Esophagus squamous epithelium (tissue), 5 donors: ENCODE measurements at places on chromosomes 16 and 17.

GRCh38 chr17:17740615-17741348 lies 59.5 kb downstream of the RAI1 start:
- H3K27ac ChIP-seq = peak overlapping the region; percentile 85
- no peaks in the 10 kb centered on the region for H3K36me3 ChIP-seq
- peak overlapping the region; percentile 43 for H3K4me3 ChIP-seq
- H3K27me3 ChIP-seq = no peaks in the 10 kb centered on the region

DNA sequence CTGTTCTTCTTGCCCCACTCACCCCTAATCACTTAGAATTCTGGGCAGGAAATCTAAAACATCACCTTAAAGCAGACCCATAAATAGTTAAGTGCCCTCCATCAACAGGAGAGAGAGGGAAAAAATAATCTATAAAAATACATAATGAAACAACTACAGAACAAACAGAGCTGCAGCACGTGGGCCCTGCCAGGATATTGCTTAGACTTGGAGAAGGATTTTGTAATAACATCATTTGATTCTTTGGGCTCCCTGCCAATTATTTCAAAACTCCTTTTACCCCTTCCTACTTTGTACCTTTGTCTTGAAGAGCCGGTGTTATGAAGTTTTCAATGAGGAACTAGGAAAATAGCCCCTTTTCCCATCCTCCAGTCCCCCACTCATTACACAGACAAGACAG lies 130.6 kb upstream of the TOX3 start:
- H3K27ac ChIP-seq = no peak overlapping the region
- H3K27me3 ChIP-seq = no peaks in the 10 kb centered on the region
- no peaks in the 10 kb centered on the region for H3K36me3 ChIP-seq
- no peak for DNase-seq

- no peak overlapping the region for H3K27ac ChIP-seq
- no peak overlapping the region for H3K4me3 ChIP-seq
- H3K27me3 ChIP-seq = no peaks in the 10 kb centered on the region
- H3K4me1 ChIP-seq = no peaks in the 10 kb centered on the region
- no peaks in the 10 kb centered on the region for H3K36me3 ChIP-seq
Measured at GRCh38 chr16:86448306-86448890, 61.9 kb upstream of the FOXF1 start.

DNA sequence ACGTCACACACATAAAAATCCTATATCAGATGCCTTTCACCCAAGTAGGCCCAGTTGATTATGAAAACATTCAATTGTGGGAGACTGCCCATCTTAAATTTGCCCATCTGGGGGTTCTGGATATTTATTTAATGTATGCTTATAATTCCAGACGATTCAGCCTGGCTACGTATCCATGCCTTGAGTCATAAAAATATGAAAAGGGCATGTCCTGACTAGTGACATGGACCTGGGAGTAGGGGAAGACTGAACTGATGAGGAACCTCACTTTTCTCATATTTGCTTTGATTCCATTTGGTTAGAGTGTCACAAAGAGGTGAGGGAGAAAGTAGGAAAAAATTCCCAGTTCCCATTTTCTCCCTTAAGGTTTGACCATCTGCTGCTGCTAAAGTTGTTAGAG lies 122.5 kb upstream of the GNAO1 start:
- DNase-seq = no peak
- no peak overlapping the region for H3K27ac ChIP-seq
- H3K36me3 ChIP-seq = no peaks in the 10 kb centered on the region
- no peaks in the 10 kb centered on the region for H3K4me1 ChIP-seq
- no peaks in the 10 kb centered on the region for H3K27me3 ChIP-seq

DNA sequence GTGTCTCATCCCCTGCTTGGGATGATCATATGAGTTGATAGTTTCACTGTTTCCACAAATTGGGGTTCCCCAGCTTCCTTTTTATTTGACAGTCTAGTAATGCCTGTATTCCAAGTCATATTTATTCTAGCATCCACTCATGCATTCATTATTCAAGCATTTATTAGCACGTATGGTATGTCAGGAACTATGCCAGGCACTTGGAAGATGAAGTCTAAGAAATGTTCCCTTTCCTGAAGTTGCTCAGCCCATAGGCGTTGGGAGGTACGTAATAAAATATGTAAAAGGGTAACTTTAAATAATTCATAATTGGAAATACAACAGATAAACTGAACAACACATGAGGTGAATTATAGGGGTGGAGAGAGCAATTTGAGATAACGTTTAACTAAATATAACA lies 338.0 kb upstream of the MAF start:
- H3K36me3 ChIP-seq = no peaks in the 10 kb centered on the region
- H3K27me3 ChIP-seq = no peaks in the 10 kb centered on the region
- no peaks in the 10 kb centered on the region for H3K4me1 ChIP-seq
- no peak overlapping the region for H3K27ac ChIP-seq

DNA sequence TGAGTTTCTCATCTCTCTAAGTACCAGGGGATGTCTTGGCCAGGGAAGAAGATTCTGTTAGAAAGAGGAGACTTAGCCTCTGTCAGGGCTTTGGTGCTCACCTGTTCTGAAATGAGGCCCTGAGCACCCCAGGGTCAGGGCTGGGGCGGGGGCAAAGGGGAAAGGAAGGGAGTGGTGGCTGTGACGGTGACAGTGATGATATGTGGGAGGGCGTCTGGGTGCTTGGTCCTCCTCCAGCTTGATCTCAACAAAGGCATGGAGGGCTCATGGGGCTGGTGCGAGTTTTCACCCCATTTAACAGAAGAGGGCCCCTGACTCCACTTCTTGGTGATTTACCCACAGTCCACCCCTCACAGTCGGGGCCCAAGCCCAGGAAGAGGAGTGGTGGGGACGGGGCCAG lies 15.1 kb downstream of the SOX8 start:
- peaks cover 17% of the 10 kb centered on the region for H3K4me1 ChIP-seq
- H3K36me3 ChIP-seq = no peaks in the 10 kb centered on the region
- H3K27me3 ChIP-seq = no peaks in the 10 kb centered on the region
- DNase-seq = no peak
- no peak overlapping the region for H3K27ac ChIP-seq
- H3K4me3 ChIP-seq = no peak overlapping the region

DNA sequence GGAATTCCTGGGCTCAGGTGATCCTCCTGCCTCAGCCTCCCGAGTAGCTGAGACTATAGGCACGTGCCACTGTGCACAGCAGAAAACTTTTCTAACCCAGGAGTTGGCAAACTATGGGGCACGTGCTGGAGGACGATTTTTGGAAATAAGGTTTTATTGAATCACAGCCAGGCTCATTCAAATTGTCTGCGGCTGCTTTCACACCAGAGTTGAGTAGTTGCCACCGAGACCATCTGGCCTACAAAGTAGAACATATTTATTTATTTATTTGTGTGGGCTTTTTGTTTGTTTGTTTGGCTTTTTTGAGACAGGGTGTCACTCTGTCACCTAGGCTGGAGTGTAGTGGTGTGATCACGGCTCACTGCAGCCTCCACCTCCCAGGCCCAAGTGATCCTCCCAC lies 7.4 kb upstream of the PGS1 start:
- no peak overlapping the region for H3K4me3 ChIP-seq
- H3K27me3 ChIP-seq = no peaks in the 10 kb centered on the region
- H3K36me3 ChIP-seq = no peaks in the 10 kb centered on the region
- no peak for DNase-seq
- no peak overlapping the region for H3K27ac ChIP-seq
- peaks cover 23% of the 10 kb centered on the region for H3K4me1 ChIP-seq

DNA sequence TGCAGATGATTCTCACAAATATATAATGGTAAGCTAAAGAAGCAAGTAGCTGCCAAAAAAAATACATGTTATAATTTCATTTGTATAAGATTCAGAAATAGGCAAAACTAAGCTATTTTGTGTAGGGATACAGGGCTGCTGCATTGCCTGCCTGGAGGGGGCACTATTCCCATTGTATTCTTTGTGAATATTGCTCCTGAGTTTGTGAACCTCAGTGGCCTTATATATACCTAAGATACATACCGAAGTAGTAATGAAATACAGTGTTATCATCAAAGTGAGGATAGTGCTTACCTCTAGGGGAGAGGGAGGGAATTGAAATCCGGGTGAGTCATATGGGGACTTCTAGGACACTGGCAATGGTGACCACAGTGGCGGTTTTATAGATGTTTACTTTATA lies 53.5 kb downstream of the C17orf58 start:
- no peaks in the 10 kb centered on the region for H3K27me3 ChIP-seq
- no peak overlapping the region for H3K4me3 ChIP-seq
- no peak overlapping the region for H3K27ac ChIP-seq

DNA sequence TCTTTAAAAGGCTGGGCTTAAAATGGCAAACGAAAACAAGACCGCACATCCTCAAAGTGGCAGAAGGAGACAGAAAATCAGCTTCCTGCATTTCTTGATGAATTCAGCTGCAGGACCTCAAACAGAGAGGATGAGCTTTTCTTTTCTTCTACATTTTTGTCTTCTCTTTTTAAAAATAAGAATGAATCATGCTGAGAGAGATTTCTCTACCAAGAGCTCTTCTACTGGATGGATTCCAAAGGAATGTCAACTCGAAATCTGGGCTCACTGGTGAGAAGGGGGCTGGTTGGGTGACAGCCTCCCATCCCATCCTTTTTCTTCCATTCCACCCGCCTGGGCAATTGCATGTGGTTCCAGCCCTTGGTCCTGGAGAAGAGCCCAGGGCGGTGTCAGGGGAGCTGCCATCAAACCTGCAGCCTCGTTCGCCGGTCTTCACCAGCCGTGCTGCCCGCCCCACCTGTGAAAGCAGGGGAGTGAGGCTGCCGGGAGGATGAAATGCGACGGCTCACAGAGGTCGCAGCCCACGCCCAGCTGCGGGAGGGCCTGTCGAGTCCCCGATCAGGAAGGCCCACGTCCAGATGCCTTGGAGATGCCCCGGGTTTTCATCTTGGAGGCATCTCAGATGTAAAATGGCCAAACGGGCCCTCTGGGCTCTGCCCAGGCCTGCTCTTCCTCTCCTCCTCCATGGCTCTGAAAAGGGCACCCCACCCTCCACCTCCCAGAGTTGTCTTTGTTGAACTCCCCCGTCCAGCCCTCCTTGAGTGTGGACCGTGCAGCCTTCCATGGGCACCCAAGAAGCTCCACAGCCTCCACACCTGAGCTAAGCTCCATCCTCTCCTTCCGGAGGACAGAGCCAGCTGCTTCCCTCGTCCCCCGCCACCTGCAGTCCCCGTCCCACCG lies 121.9 kb downstream of the FOXL1 start:
- H3K4me1 ChIP-seq = no peaks in the 10 kb centered on the region
- no peak overlapping the region for H3K27ac ChIP-seq
- no peak for DNase-seq
- H3K27me3 ChIP-seq = no peaks in the 10 kb centered on the region
- no peak overlapping the region for H3K4me3 ChIP-seq

GRCh38 chr16:70432356-70432722 lies 6.6 kb downstream of the ST3GAL2 start:
- peak overlapping the region; percentile 78 for H3K27ac ChIP-seq
- H3K4me3 ChIP-seq = no peak overlapping the region
- H3K36me3 ChIP-seq = no peaks in the 10 kb centered on the region

- H3K36me3 ChIP-seq = no peaks in the 10 kb centered on the region
- peaks cover 11% of the 10 kb centered on the region for H3K4me1 ChIP-seq
- peak overlapping the region; percentile 1 for H3K27ac ChIP-seq
- no peak for DNase-seq
- H3K27me3 ChIP-seq = no peaks in the 10 kb centered on the region
Measured at GRCh38 chr17:66467766-66468165, 165.4 kb downstream of the PRKCA start.

- no peak for DNase-seq
- no peak overlapping the region for H3K27ac ChIP-seq
- H3K4me1 ChIP-seq = no peaks in the 10 kb centered on the region
- H3K4me3 ChIP-seq = no peak overlapping the region
- H3K36me3 ChIP-seq = no peaks in the 10 kb centered on the region
Measured at GRCh38 chr16:13896543-13897182, 23.3 kb upstream of the ERCC4 start.

DNA sequence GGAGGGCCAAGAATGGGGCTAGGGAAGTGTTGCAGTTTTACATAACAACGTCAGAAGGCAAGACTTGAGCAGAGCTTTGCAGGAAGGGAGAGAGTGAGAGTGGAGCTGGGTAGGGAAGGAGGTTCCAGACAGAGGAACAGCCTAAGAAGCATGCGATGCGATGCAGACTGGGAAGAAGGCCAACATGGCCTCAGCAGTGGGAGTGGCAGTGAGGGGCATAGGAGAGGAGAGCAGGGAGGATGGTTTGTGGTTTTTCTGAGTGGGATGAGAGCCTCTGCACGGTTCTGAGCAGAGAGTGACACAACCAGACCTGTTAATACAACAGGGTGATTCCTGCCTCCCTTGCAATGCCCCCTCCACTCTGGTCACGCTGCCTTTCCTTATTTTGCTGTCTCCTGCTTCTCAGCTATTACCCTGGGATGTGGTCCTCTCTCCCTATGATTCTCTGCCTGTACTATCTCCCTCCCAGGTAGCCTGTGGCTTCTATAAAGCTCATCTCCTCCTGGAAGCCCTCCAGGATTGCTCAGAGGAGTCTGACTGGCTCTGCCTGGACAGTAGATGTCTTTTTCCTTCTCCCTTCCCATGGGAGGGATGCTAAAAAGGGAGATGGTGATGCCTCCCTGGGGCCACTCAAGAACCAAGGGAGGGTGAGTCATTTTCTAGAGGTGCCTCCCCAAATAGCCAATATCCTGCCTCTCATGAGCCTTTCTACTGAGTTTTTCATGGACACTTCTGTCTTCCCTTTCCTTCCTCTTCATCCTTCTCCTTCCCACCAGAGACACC lies 38.7 kb upstream of the NGFR start:
- H3K36me3 ChIP-seq = no peaks in the 10 kb centered on the region
- H3K27me3 ChIP-seq = no peaks in the 10 kb centered on the region
- H3K4me1 ChIP-seq = no peaks in the 10 kb centered on the region
- H3K27ac ChIP-seq = no peak overlapping the region

DNA sequence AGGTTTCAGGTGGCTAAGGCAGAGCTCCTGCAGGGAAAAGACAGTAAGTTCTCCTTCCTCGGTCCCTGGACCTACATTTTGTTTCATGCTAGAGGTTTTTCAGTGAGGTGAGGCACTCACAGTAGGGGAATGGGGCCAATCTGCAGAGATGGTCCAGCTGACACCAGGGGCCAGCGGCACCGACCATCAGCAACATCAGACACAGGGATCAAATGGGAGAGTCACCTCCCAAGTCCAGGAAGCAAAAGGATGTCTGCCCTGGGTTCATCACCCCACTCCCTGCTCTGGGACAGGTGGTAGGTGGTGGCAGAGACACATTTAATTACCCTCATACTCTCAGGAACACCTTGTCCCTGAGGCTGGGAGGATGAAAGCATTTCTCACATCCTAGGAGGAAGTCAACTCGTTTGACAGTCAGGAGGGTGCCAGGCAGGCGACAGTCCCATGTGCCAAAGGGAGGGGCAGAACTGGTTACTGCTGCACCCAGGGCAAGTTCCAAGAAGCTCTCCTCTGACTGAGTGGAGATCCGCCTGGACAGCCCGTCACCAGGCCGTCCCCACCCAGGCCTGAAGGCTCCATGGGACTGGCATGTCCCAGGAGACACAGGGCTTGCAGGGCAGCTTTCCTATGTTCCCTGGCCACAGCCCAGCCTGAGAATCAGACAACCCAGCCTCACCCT lies 19.2 kb downstream of the ATP6V0D1 start:
- no peaks in the 10 kb centered on the region for H3K36me3 ChIP-seq
- peaks cover 70% of the 10 kb centered on the region for H3K4me1 ChIP-seq
- no peaks in the 10 kb centered on the region for H3K27me3 ChIP-seq
- DNase-seq = no peak
- no peak overlapping the region for H3K4me3 ChIP-seq
- H3K27ac ChIP-seq = peak overlapping the region; percentile 73

GRCh38 chr17:70086516-70086915 lies 11.5 kb downstream of the KCNJ16 start:
- H3K27me3 ChIP-seq = no peaks in the 10 kb centered on the region
- no peak for DNase-seq
- H3K27ac ChIP-seq = no peak overlapping the region
- H3K36me3 ChIP-seq = no peaks in the 10 kb centered on the region
- H3K4me1 ChIP-seq = no peaks in the 10 kb centered on the region
